Stimulated activated CD4-positive, alpha-beta T cell treated with anti-CD3 and anti-CD28 coated beads, Interleukin-4, amount 100 ng/mL, for 1 hour (primary cell): ENCODE measurements at places on chromosomes 11 and 22.
A peak's percentile ranks its signal among the peaks of the same experiment; 100 is the strongest.

DNA sequence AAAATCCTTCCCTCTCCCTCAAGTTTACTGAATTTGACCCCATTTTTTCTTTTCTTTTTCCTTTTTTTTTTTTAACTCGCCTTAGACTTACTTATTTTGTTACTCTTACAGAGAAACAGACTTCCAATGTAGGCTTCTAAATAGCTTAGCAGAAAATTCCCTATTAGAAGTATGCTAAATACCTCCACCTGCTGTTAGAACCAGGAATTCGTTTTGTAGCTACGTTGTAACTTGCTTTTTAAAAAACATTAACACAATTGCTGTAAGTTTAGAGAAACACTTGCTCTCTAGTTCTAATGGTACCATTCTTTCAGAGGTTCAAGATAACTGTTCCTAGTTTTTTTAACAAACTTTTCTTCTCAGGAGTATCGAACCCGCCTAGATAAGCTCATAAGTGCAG is 324.2 kb downstream of the DCDC1 start:
- DNase-seq, result no peak

DNA sequence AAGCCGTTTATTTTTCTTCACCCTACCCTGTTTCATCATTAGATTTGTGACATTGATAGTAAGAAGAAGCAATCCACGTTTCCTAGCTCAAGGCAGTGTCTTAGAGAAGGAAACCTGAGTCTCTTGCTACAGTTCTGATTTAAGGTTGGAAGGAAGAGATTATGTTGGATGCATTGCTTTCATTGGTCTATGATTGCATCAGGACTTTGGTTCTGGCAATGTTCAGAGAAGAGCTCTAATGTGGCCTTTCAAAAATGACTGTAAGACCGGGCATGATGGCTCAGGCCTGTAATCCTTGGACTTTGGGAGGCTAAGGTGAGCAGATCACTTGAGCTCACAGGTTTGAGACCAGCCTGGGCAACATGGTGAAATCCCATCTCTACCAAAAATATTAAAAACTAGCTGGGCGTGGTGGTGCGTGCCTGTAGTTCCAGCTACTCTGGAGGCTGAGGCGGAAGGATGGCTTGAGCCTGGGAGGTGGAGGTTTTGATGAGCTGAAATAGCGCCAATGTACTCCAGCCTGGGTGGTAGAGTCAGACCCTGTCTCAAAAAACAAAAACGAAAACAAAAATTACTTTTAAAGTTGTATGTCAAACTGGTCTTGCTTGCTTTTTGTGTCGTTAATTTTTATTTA is 4.1 kb downstream of the NUCB2 start:
- no peak for DNase-seq

GRCh38 chr11:132119573-132119972 is 749.2 kb downstream of the NTM start:
- DNase-seq, result no peak

DNA sequence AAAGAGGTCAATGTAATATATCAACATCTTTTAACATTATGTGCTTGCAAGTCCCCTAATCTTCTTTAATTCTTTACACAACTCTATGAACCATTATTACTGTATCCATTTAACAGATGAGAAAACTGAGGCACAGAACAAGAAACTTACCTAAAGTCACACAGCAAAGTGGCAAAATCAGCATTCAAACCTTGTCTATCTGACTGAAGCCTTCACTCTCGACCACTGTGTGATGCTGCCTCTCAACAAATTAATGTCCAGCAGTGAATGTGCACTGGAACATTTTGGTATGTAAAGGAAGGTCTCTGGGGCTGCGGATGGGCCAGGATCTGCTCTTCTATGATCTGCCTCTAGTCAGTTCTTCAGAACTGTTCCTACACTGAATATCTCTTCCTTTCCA is 42.1 kb downstream of the PRCP start:
- DNase-seq, result no peak

DNA sequence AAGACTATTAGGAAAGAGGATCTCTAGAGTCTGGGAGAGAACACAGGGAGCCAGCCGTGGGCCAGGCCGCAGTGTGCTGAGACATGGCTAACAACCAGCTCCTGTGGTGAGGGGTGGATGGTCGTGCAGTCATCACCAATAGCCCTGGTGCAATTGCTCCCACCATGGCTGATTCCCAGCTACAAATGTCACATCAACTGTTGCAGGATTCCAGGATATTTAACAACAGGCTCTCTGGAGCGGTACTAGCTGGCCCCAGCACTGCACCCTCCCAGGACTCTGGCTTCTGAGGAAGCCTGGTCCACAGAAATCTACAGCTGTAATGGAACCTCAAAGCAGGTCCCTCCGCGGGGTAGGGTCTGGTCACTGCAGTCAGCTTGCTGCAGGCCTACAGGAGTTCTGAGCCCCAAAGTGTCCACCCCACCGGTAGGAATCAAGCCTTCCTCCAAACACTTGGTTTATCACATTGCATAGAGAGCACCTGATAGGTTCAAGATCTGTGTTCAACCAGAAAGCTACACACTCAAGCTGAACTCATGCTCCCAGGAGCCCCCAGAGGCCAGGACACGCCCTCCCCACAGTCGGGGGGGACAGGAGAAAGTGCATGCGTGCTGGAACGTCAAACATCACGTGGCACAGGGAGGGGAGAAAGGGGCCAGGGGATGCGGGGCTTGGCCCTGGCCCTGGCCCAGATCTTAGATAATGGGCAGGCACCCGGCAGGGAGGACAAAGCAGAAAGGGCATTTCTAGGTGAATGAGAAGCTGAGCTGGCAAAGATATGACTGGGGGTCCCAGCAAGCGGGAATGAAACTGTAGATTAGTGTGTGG is 609.0 kb downstream of the TBC1D22A start:
- DNase-seq, result no peak

GRCh38 chr11:36212564-36213392 is 76.4 kb downstream of the COMMD9 start:
- DNase-seq, result no peak

DNA sequence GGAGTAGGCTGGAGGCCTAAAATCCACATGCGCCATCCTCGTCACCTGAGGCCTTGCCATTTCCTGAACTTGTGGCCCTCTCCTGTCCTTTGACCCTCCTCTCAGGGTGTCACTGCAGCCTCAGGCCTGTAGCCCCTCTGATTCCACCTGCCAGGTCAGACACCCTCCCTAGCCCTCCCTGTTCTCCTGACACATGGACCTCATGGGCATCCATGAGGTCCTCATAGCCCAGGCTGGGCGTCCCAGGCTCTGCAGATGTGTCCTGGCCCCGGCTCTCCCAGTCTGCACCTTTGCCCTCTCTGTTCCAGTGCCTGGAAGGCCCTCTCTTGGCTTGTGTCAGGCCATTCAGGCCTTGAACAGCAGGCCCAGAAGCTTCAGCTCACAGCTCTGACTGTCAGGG is 15.8 kb downstream of the RAB36 start:
- DNase-seq, result no peak

- no peak for DNase-seq
Measured at GRCh38 chr22:32578752-32579151, 104.1 kb downstream of the FBXO7 start.

GRCh38 chr22:22909605-22910271 is 22.1 kb downstream of the IGLL5 start:
- no peak for DNase-seq

GRCh38 chr11:93842461-93842860 is 8.0 kb downstream of the VSTM5 start:
- DNase-seq, result no peak

GRCh38 chr22:18110194-18110953 is at the start of gene TUBA8:
TUBA8 (plus strand) TSS chr22:18110809; CDS start chr22:18110866, 57 bp downstream.
- DNase-seq, result peak; percentile 51

DNA sequence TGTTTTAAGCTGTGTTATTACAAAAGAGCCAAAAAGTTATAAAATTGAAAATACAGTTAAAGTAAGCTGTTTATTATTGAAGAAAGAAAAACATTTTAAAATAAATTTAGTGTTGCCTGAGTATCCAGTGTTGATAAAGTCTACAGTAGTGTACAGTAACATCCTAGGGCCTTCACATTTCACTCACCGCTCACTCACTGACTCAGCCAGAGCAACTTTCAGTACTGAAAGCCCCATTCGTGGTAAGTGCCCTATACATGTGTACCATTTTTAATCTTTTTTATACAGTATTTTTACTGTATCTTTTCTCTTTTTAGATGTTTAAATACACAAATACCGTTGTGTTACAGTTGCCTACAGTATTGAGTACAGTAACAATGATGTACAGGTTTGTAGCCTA is 35.0 kb downstream of the POLD3 start:
- no peak for DNase-seq

DNA sequence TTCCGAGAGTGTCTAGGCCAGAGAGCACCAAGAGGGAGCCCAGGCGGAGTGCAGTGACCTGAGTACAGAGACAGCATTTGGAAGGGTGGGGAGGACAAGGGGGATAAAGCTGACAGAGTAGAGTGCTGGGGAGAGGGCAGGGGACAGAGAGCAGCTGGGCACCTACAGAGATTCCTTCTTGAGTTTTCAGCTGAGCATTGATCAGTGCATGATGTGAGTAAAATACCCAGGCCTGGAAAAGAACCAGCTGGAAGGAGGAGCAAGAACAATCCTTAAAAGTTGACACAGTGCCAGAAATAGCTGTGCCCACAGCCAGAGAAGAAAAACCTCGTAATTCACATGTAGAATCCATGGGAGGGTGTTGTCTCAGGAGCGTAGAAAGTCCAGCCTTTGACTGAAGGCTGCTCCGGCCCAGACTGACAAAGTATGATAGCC is 33.9 kb upstream of the PANX2 start:
- DNase-seq, result no peak

- no peak for DNase-seq
Measured at GRCh38 chr11:36240801-36241200, 48.4 kb downstream of the COMMD9 start.

DNA sequence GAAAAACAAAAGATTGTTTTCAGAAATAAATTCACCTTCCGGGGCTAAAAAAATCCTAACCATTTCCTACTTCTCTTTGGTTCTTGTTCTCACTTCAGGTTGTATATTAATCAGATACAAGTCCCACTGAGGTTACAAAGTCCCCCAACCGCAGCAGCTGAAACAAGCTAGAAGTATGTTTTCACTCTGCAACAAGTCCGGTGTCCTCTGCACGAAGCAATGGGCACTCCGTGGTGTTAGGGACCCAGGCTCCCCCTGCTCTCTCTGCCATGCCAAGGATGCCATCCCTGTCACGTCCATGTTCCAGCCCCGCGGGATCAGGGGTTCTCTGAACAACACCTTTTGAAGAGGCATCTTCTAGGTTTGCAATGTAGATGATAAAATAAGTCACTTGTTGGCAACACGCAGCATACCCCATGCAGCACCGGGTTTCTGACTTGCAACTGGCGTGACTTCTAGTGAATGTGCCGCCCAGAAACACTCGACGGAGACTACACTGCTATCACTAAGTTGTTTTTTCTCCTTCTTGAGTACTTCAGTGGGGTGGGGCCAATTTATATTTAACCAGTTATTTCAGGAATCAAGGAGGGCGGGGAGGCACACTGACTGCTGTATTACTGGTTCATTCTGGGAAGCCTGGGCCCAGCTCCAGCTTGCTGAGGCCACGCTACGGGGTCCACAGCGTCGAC is 25.4 kb upstream of the GSTP1 start:
- no peak for DNase-seq

GRCh38 chr11:46693597-46694012 is 6.8 kb downstream of the ARHGAP1 start:
- DNase-seq, result no peak

- DNase-seq, result no peak
Measured at GRCh38 chr11:27392278-27393114, 29.5 kb upstream of the CCDC34 start.

- DNase-seq, result no peak
Measured at GRCh38 chr22:20426259-20426615, 11.4 kb downstream of the SCARF2 start.

DNA sequence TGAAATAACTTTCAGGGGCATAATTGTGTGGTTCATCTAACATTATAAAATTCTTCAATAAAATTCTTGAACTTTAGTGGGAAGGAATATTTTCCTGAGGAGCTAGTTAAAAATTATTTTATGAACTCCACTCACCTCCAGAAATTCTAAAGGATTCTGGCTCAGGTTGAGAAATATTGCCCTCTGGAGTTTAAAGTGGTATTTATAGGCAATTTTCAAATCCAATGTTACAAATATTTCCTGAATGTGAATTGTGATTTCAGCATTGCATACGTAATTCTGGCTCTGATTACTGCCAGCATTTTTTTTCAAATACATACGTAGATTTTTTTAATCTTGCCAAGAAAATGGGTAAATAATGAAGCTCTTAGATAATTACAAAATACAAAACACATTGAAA is 598.2 kb upstream of the ANO3 start:
- DNase-seq, result no peak

GRCh38 chr11:67581469-67581868 is 2.1 kb upstream of the GSTP1 start:
- no peak for DNase-seq

DNA sequence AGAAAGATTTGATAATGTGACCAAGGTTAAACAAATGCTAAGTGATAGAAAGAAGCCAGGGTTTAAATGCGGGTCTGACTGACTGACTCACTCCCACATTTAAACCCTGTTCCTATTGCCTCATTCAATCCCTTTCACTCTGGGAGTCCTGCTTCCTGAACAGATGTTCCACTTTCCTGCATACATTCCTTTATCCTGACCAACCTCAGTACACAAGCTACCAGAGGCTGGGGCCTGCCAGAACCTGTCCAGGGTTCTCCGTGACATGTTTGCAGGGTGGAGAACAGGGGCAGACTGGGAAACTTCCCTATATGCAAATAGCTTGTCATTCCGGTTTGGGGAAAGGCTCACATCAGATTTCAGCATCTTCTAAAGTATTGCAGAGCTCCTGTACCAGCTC is 3.0 kb upstream of the ANKK1 start:
- no peak for DNase-seq

GRCh38 chr22:45452565-45453379 is 39.3 kb downstream of the RIBC2 start:
- no peak for DNase-seq

DNA sequence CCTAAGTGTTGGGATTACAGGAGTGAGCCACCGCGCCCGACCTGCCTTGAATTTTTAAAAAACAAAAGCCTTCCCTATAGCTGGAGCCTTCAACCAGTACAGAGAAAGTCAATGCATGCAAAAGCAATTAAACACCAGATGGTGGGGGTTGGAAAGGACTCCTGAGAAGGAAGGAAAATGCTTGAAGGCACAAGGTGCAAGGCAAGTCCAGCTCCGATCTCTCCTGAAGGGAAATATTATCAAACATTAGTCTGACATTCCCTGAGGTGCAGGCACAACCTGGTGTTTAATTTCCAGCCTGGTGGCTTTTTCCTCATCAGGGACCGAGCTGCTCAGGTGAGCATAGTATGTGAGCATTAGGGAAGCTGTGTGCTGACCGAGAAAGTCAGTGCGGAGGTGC is 12.9 kb upstream of the RAPSN start:
- no peak for DNase-seq
